ENCODE measurements at places on chromosomes 11 and 22.

GRCh38 chr11:34451053-34451452, 12.3 kb downstream of the CAT start:
- DNase-seq: no peak

- DNase-seq: no peak
Observed at GRCh38 chr11:18563090-18563730, 25.3 kb downstream of the UEVLD start.

GRCh38 chr22:44191036-44191454, 10.3 kb downstream of the PARVG start:
- DNase-seq: no peak

DNA sequence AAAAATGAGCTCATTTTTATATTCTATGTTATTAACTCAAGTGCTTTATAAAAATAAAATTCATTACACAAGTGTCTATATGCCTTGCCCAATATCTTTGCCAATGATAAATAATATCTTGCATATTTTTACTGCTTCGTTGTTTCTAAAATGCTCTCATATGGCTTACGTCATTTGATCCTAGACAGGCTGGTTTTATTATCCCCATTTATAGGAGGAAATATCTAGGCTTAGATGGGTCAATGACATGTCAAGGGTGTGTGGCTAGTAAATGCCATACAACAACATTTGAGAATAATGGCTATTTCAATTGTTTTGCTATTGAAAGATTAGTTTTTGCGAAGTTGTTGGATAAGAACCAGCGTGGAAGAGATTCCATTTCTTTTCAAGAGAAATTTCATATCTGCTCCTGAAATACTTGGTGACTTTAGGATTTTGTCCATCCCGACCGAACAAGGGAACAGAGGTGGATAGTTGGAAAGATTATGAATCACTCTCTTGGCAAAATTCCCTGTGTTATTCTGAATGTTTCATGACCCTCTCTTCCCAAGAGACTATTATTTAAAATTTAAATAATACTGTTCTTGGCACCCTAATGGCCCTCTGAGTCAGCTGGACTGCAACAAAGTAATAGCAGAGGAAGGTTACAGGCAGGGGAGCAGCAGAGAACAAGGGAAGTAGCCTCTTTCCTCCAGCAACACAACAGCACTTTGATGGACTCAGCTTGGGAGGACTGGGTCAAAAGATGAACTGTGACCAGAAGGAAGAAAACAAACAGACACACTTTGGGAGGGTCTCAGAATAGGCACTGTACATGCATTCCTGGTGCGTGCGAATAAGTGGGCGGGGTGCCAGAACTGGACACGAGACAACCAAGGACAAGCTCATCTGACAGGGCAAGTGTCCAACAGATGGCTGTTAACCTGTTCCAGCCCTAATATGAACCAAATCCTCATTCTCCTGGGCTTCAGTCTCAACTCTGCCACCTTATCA, 94.5 kb downstream of the ME3 start:
- DNase-seq: no peak

DNA sequence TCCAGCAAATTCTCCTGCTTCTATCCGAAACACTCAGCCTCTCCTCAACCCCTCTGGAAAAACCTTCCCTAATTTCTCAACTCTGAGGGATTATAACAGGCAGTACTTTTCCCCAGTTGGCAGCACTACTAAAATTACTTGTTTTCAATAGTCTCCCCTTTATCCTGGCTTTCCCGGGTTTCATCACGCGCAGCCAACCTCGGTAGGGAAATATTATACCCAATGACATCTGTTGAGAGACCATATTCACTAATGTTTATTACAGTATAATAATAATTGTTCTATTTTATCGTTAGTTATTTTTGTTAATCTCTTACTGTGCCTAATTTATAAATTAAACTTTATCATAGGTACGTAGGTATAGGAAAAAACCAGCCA, 330 bp upstream of the POLD3 start:
- DNase-seq: no peak

GRCh38 chr11:33633251-33634003, 67.2 kb downstream of the C11orf91 start:
- no peak for DNase-seq

DNA sequence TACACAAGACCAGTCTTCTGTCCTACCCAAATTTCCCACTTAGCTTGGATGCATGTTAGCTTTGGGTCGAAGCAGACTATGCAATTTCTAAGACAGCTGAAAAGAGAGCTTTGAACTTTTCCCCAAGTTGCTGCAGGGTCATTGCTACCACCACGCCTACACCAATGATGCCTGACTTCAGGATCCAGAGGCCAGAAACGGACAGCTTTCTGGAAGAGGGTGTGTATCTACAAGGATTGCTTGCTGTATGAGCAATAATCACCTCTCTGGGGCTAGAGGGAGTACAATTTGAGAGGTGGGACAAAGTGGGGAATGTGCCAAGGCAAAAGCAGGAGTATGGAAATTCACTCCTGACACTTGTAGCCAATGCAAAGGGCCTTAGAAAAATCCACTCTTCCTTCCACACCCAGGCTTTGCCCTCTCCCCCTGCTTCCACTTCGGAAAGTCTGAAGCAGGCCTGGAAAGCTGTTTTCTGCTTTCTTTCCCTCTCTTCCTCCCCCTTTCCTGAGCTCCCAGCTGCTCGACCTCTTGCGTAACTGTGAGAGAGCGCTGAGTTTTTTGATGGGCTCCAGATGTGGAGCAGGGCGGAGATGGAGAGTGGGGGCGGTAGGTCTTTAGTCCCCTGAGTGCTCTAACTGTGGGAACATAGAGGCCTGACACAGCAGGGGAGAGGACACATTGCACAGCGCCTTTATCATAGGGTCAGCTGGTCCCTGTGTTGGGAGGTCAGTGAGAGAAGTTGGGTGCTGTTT, 2.1 kb upstream of the PHLDB1 start:
- DNase-seq: no peak

GRCh38 chr11:123230346-123230745, 35.3 kb upstream of the CLMP start:
- DNase-seq: no peak

- no peak for DNase-seq
Observed at GRCh38 chr11:31417357-31417756, 47.7 kb downstream of the DNAJC24 start.

DNA sequence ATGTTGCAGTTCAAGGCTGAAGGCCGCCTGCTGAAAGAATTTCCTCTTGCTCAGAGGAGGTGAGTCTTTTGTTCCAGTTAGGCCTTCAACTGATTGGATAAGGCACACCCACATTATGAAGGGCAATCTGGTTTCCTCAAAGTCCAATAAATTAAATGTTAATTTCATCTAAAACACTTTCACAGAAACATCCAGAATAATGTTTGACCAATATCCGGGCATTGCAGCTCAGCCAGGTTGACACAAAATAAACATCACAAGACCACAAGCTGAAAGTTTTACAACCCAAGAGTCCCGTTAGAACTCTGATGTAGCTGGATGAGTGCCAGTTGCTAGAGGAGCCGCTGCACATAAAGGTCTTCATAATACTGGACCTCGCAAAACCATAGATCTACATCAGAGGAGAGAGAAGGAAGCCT, 64.9 kb upstream of the EED start:
- DNase-seq: no peak

GRCh38 chr11:93784935-93785360, 866 bp downstream of the MED17 start:
- DNase-seq: no peak

DNA sequence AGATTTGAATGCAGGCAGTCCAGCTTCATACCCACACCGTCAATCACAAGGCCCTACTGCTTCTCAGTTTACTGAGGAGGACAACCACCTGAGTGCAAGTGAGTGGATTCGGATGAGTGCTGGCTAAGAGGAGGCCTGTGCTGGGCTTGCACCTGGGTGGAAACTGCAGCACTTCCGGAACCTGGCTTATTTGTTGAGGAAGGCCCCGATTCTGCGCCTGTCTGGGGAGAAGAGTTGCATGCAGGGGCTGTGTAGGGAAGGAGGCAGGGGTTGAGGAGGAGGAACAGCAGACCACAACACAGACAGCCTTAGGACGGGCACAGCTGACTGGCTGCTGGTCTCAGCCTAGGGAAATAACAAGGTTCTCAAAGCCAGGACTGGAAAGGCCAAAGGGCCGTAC, 20.8 kb downstream of the ABTB2 start:
- DNase-seq: no peak

DNA sequence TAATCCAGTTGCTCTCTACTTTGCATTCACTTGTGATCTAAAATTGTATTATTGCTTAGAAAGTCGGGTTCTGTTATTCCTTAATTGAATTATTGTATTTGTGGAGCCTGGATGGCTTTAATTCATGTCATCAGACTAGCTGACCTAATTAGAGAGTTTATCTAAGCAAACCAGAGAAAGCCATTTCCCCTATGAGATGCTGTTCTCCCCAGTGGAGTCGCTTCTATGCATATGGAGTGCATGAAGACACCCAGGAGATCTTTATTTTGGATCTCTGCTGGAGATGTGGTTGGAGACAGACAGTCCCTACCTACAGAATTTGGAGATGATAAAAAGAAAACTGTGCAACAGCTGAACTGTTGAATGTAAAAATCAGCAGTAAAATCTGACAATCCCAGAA, 45.2 kb upstream of the MYO18B start:
- no peak for DNase-seq

GRCh38 chr11:27933992-27934829, 173.7 kb downstream of the KIF18A start:
- DNase-seq: no peak

GRCh38 chr11:75275581-75275980, 35.0 kb downstream of the TPBGL start:
- DNase-seq: no peak

DNA sequence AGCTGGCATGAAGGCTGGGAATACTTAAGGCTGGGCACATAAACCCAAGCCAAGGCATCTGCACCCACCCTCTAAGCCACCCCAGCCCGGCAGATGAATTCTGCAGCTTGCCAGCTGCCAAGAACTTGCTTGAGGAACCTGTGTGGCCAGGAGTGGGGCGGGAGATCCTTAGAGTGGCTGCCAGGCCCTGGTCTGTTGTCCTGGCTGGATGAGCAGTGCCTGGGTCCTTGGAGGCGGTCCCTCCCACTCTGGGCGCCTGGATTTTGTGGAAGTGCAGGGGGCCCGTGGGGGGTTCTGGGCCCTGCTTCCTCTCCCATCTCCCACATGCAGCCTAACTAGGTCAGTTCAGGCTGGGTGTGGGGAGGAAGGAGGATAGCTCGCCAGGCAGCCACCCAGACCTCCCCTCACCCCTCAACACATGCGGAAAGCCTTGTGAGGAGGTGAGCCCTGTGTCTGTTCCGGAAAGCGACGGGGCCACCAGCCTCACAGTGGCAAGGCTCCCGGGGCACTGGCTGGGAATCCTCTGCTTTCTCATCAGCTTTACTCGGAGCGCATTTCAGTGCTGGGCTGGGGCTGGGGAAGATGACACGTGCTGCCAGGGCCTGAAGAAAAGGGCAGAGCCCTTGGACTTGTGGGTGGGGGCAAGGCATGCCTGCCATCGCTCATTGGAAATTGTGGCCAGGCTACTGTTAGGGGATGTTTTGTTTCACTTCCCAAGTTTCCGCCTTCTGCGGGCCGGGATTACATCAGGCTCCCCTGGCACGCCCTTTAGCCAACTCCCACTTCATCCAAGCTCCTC, 8.4 kb downstream of the DAGLA start:
- DNase-seq: peak; percentile 44

- DNase-seq: no peak
Observed at GRCh38 chr11:64998141-64998540, 1.4 kb upstream of the BATF2 start.

GRCh38 chr11:33712436-33712835, 11.8 kb upstream of the C11orf91 start:
- DNase-seq: no peak

GRCh38 chr11:76644591-76644990, 26.0 kb downstream of the LRRC32 start:
- DNase-seq: no peak

- DNase-seq: no peak
Observed at GRCh38 chr11:14374922-14375830, 16.2 kb upstream of the RRAS2 start.

- DNase-seq: no peak
Observed at GRCh38 chr11:34114471-34114870, 9.0 kb downstream of the NAT10 start.

DNA sequence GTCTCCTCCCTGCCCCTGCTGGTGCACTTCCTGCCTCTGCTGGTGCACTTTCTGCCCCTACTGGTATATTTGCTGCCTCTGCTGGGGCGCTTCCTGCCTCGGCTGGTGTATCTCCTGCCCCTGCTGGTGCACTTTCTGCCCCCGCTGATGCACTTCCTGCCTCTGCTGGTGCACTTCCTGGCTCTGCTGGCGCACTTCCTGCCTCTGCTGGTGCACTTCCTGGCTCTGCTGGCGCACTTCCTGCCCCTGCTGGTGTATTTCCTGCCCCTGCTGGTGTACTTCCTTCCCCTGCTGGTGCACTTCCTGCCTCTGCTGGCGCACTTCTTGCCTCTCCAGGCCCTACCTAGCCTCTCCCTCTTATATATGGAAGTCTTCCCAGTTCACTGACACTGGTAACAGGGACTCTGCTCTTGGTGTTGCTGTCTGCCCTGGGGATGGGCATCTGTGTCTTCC, 10.1 kb downstream of the MTFP1 start:
- no peak for DNase-seq

GRCh38 chr22:39317775-39318506, 1.5 kb downstream of the RPL3 start:
- no peak for DNase-seq

GRCh38 chr11:121741761-121742361, 289.1 kb upstream of the SORL1-AS1 start:
- peak; percentile 24 for DNase-seq

DNA sequence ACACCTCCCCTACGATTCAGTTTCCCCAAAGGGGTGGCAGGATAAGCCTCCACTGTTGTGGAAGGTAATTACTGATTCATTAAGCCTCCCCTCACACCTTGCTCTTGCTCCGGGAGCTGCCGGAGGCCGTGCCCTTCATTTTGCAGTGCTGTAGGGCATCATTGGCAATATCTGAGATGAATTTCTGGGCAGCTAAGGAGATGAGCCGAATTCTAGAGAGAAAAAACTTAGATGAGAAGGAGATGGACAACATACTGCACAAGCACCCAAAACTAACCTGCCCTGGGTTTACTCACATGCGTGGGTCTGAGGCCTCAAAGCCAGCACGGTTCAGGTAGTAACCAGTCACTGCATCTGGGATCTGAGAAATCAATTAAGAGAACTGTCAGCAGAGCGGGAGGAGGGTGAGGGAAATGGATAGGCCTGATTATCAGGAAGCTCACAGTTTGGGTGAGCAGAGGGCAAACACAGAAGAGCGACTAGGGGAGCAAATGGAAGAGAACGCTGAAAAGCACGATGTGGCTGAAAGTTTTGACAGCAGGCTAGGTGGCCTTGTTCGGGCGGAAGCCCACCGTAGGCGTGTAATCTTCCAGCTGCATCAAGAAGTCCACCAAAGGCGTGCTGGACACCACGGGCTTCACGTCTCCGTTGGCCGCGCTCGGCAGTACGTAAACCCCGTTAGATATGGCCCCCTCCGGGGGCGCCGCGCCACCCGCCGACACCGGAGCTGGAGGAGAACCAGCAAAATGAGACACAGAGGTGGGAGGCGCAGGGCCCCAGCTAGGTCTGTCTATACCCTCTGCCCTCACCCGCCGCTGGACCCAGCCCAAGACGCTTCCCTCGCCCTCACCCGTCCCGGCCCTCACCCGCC, 689 bp downstream of the TAF10 start:
- DNase-seq: no peak
